ENCODE measurements at places on chromosomes 16 and 17. TPM values are rescaled to one million over a fixed set of nuclear protein-coding genes. Genes with fewer than 3 reads are reported as not detected.

Gene STH
- polyA plus RNA-seq: not detected

Gene CDIP1
- polyA plus RNA-seq: 25.1 TPM

Gene CTRL
- 5.3 TPM for polyA plus RNA-seq

Gene RNF222
- polyA plus RNA-seq: not detected

Gene MYCBPAP
- polyA plus RNA-seq: 6.4 TPM

Gene KRTAP16-1
- not detected for polyA plus RNA-seq

DNA sequence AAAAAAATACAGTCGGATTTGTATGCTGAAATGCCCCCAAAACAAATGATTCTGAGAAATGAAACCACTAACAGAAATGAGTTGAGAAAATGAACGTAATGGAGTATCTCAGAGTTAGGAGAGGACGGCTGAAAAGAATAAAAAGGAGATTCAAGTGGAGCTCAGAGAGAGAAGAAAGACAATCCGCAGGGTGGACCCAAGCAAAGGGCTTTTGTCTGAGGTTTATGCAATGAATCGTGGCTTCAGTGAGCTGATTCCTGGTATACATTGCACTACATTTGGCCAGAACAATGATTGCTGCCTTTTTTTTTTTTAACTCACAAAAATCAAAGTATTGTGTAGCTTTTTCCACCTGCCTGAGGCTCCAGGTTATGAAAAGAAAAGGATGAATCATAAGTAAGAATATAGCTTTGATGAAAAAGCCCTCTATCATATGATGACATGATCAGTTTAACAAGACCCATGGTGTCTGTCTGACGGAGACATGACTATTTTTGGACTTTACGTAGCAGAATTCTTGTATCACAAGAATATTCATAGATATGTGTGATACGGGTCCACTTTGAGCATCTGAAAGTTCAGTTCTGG is 4.4 kb upstream of the MED9 start:
- no peak for DNase-seq

DNA sequence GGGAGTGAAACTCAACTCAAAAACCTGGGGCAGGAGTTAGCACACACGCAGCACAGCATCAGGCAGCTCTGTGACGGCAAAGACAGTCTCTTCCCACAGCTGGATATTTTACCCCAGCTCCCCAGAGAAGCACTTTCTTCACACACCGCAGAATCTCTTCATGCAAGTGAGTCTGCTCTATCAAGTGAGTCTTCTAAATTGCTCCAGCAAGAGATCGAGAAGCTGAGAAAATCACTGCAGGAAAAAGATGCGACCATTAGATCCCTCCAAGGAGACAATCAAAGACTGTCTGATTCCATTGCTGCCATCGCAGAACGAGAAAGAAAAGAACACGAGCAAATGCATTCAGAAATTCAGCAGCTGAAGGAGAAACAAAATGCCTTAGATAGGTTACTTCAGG is 16.9 kb upstream of the LCMT1 start:
- no peak for DNase-seq

- peak; percentile 82 for DNase-seq
Measured at GRCh38 chr17:44556832-44557606, at the start of gene FZD2. TSS of gene FZD2 (plus strand) at chr17:44557484. CDS start at chr17:44557689, 205 bp downstream.

GRCh38 chr17:73706428-73706827 is 62.2 kb upstream of the SDK2 start:
- DNase-seq: no peak

DNA sequence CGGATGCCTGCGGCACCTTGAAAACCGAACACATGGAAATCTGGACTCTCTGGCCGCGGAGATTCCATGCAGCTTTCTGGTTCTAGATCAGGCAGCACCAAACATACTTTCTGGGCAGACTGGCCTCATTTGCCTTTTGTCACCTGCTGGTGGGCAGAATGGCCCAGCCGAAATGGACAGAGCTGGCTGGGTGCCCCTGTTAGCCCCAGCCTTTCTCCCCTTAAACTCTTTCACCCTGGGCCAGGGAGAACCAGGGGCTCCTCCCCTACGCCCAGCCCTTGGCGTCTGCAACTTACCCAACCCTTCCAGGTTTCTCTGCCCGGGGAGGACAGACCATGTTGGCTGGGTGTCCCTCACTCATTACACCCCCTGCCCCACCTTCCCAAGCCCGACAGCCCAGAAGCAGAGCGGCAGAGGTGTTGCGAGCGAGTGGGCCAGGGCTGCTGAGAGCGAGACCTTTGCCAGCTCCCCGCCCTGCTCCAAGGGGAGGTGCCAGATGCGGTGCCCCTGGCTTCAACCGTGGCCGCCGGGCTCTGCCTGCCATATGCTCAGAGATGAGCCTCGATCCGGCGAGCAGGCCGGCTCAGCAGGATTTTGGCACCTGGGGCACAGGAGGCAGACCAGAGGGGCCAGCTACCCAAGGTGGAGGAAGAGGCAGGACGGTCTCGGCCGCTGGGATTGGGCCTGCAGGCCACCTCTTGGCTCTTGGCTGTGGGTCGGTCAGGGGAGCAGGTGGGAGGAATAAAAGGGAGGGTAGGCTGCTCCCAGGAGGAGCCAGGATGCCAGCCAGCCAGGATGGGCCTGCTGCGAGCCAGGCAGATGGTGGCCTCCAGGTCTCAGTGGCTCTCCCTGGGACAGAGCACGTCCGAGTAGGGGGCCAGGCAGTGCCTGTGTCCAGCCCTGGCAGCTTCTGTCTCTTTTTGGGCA is 191.3 kb downstream of the NTN1 start:
- DNase-seq: no peak

DNA sequence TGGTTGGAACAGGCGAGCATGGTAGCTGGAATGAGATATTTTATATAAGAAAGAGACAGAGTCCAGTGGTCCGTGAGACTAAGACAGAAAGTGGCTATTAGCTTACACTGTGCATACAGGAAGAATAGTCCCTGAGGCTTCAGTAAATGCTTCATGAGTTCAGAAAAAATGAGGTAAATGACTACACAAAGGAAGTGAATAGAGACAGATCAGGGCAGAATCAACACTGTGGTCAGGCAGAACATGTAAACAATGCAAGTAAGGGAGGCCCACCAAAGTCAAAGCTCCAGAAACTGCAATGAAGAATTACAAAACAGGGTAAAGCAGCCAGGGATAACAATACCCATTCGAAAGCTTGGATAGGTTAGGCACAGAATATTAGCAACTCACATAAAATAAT is 4.8 kb downstream of the ABCA10 start:
- DNase-seq: no peak

GRCh38 chr17:57735707-57736106 is 9.4 kb downstream of the CCDC182 start:
- DNase-seq: no peak

DNA sequence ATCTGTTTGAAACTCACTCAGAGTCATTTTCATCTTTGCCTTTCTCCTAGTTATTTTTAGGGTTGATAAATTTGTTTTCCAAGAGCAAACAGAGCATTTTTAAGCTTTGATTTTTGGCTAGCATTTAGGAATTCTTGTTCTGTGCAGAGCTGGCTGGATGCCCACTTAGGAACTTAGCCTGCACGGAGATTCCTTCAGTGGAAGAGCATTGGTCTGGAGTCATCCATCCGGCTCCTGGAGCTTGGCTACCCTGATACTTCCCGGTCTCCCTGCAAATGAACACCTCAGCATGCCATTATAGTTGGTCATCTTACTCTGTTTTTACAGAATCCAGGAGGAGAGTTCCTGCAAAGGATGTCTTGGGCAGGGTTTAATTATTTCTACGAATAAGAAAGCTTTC is 57.1 kb downstream of the SPECC1 start:
- DNase-seq: no peak

DNA sequence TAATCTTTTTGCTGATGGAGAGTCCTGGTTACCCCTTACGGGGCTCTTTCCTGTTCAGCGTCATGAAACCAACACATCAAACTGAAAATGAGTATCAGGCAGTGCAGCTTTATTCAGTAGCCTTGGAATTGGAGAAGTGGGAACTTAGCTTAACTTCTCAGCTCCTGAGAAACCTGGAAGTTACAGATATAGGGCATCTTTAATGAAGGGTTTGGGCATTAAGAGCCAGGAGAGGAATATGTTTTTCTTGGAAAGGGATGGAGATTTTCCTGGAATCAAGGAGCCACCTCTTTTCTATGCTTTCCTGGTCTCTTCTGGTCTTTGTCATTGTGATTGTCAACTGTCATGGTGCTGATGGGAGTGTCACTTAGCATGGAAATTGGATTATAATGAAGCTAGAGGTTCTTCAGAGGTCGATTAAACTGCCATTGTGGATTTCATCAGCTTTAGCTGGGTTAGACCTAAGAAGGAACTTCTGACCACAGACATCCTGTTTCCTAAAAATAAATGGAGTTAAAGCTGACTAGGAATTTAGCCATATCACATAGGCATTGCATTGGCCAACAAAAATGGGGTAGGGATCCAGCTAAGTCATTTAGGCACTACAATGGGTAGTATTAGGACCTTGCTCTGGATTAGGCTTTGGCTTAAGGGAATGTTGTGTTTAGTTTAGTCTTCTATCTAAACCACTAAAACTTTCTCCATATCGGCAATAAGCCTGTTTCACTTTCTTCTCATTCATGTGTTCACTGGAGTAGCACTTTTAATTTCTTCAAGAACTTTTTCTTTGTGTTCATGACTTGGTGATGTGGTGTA is 186.4 kb downstream of the BCAS3 start:
- no peak for DNase-seq

DNA sequence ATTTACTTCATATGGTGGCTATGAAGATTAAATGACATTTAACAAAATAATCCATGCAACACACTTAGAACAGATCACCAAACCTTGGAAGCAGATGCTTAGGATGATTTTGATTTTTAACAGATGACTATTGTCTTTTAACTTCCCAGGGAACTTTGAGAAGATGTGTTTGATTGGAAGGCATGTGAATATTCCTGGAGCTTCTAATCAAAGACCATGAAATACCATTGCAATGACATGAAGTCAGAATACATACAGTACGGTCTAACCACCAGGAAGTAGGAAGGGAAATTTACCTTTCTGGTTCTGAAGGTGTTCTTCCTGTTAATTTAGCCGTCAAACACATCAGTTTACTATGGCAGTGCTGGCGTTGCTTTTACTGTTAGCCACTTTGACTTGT is 414.9 kb downstream of the TMEM114 start:
- no peak for DNase-seq

DNA sequence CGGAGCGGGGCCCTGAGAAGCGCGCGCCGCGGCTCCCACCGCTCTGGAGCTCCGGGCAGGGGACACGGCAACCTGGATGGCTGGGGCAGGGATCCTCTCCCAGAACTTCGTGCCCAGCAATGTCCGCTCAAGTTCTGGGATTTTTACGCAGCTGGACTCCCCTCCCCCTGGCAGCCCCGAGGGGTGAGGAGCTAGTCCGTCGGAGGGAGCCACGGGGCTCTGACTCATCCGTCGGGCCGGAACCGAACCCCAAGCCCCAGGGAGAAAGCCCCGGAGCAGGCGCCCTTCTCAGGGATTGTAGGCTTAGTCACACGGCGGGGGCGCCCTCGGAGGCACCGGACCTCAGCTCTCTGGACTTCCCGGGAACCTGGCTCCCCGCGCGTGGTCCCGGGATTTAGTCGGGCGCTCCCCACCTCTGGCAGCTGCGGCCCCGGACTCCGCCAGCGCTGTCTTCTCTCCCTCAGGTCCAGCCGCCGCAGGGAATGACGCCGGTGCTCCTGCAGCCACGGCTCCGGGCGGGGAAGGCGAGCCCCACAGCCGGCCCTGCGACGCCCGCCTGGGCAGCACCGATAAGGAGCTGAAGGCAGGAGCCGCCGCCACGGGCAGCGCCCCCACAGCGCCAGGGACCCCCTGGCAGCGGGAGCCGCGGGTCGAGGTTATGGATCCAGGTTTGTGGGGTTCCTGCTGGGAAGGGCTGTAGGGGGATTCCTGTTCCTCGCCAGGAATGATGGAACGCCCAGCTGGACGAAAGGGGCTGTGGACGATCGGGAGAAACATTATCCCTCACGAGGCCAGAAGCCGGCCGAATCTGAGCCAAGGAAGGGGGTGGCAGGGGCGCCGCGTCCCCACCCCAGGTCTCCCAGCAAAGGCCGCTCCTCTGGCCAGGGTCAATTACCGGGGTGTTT is 830 bp downstream of the SPHK1 start:
- DNase-seq: peak; percentile 63

DNA sequence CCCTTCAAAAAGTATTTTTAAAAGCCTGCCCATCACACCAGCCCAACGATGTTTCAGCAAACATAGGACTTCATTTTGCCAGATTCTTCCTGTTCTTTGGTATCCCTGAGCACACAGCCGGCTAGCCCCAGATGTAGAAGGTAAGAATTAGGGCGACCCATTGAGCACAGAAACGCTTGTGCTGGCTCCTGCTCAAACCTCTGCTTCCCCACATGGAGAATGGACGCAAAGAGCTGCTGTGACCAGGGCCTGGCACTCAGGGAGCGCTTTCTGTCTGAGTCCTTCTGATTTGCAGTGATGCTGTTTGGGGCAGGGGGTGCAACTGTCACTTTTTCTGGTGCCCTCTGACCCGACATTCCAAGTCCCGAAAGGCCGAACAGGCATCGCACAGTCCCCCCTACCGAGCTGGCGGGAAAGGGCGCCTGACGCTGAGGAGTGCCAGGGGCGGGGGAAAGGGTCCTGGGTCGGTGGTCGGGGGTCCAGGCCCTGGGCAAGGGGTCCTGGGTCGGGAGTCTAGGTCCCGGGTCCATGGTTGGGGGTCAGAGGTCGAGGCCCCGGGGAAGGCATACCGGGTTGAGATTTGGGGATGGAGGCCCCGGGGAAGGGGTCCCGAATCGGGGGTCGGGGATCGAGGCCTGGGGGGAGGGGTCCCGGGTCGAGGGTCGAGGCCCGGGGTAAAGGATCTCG is 930 bp downstream of the CHMP1A start:
- DNase-seq: no peak

DNA sequence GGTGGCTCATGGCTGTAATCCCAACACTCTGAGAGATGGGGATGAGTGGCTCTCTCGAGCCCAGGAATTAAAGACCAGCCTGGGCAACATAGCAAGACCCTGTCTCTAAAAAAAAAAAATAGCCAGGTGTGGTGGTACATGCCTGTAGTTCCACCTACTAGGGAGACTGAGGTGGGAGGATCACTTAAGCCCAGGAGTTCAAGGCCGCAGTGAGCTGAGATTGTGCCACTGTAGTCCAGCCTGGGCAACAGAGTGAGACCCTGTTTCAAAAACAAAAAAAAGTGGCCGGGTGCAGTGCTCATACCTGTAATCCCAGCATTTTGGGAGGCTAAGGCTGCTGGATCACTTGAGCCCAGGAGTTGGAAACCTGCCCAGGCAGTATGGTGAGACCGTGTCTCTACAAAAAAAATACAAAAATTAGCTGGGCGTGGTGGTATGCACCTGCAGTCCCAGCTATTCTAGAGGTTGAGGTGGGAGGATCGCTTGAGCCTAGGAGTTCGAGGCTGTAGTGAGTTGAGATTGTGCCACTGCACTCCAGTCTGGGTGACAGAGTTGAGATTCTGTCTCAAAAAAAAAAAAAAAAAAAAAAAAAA is 3.0 kb downstream of the C16orf54 start:
- DNase-seq: no peak

Data from left lung (tissue), 14 donors.